Pancreas (tissue), 10 donors: ENCODE measurements at places on chromosomes 4 and X. TPM values are rescaled to one million over a fixed set of nuclear protein-coding genes. Genes with fewer than 3 reads are reported as not detected.
A peak's percentile ranks its signal among the peaks of the same experiment; 100 is the strongest.

DNA sequence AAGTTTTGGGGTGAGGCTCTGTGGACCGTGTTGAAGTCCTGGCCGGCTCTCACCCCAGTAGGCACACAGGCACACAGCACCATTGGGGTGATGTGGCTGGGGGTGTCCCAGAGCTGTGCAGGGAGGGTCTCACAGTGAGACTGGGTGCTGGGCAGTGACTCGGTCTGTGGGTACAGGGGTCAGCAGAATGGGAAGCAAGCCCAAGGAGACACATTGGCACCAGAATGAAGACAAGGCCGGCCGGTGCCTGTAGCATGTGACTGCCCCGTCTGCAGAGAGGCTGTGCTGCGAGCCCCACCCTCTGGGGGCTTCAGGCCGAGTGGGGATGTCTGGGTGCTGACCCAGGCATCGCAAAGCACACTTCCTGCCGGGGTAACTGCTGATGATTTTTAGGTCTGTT, 5.2 kb downstream of the MAEA start:
- peaks cover 17% of the 10 kb centered on the region for H3K4me1 ChIP-seq
- no peaks in the 10 kb centered on the region for H3K36me3 ChIP-seq
- no peak overlapping the region for H3K27ac ChIP-seq
- no peak overlapping the region for H3K4me3 ChIP-seq
- H3K27me3 ChIP-seq = no peaks in the 10 kb centered on the region

- no peaks in the 10 kb centered on the region for H3K27me3 ChIP-seq
- H3K4me1 ChIP-seq = peaks cover 12% of the 10 kb centered on the region
- no peaks in the 10 kb centered on the region for H3K36me3 ChIP-seq
- H3K4me3 ChIP-seq = no peak overlapping the region
- DNase-seq = no peak
Measured at GRCh38 chr4:184802697-184803015, 23.1 kb downstream of the ACSL1 start.

- no peaks in the 10 kb centered on the region for H3K36me3 ChIP-seq
- no peak overlapping the region for H3K4me3 ChIP-seq
- DNase-seq = no peak
- no peak overlapping the region for H3K27ac ChIP-seq
- peaks cover 6% of the 10 kb centered on the region for H3K27me3 ChIP-seq
Measured at GRCh38 chrX:22365460-22365859, 92.7 kb downstream of the CBLL2 start.

- no peak overlapping the region for H3K27ac ChIP-seq
- no peaks in the 10 kb centered on the region for H3K36me3 ChIP-seq
- H3K27me3 ChIP-seq = peaks cover 2% of the 10 kb centered on the region
- no peak overlapping the region for H3K4me3 ChIP-seq
- H3K4me1 ChIP-seq = no peaks in the 10 kb centered on the region
Measured at GRCh38 chrX:15158736-15159406, 111.0 kb downstream of the ASB9 start.

DNA sequence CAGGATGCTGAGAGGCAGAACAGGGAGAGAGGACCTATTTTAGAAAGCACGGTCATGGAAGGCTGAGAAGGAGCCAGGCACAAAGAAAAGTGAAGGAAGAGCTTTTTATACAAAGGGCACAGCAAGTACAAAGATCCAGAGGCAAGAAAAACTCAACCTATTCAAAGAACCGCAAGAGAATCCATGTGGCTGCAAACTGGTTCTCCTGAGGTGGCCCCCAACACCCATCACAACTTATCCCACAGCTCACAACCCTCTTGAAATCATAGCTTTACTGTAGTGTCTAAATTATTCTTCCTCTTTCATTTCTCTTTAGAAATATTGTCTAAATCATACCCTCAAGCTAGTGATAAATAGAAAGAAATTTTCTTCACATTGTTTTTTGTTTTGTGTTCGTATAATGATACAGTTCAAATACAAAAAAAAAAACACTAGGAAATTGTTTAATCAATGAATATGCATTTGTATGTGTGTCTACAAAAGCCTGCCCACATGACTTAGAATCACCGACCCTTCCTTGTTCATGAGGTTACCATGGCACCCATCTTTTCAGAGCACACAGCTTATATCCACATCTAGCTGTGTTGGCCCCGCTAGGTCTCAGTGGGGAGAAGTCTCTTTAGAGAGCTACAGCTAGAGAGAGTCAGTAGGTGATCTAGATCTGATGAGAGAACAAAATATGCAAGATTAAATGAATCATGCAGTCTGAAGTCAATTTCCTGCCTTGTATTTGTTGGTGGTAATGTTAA, 126.9 kb upstream of the DCLK2 start:
- H3K4me3 ChIP-seq = no peak overlapping the region
- no peak for DNase-seq
- H3K36me3 ChIP-seq = no peaks in the 10 kb centered on the region
- no peaks in the 10 kb centered on the region for H3K27me3 ChIP-seq
- no peak overlapping the region for H3K27ac ChIP-seq

DNA sequence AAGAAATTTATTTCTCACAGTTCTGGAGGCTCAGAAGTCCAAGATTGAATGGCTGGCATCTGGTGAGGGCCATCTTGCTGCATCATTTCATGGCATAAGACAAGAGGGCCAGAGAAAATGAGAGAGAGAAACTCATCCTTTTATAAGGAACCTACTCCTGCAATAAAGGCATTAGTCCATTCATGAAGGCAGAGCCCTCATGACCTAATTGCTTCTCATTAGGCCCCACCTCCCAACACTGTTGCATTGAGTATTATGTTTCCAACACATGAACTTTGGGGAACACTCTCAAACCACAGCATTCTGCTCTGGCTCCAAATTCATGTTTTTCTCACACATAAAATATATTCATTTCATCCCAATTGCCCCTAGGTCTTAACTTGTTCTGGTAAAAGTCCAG, 14.2 kb downstream of the RNF175 start:
- no peak overlapping the region for H3K27ac ChIP-seq
- H3K4me1 ChIP-seq = no peaks in the 10 kb centered on the region
- no peaks in the 10 kb centered on the region for H3K27me3 ChIP-seq
- no peak overlapping the region for H3K4me3 ChIP-seq

DNA sequence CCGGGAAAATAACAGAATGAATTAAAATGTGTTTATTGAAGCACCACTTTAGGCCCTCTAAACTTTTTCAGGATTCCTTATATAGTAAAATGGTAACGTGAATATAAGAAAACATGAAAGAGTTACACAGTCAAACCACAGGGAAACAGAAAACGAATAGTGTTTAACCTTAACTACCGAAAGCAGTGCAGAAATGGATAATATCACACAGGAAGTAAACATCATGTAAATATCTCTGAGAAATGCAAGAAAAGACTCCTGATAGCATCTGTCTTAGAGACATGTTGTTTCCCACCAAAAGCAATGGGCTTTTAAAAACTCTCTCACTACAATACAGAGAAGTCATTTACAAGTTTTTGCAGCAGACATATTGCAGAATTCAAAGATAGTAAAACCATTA, 323.9 kb upstream of the CXXC4 start:
- H3K27ac ChIP-seq = no peak overlapping the region
- no peak overlapping the region for H3K4me3 ChIP-seq
- DNase-seq = no peak
- H3K36me3 ChIP-seq = no peaks in the 10 kb centered on the region

GRCh38 chr4:28082686-28083390, 1222.2 kb downstream of the STIM2 start:
- DNase-seq = no peak
- no peak overlapping the region for H3K27ac ChIP-seq
- no peaks in the 10 kb centered on the region for H3K4me1 ChIP-seq
- no peaks in the 10 kb centered on the region for H3K27me3 ChIP-seq
- H3K36me3 ChIP-seq = no peaks in the 10 kb centered on the region

GRCh38 chr4:158873795-158874401, 105.1 kb downstream of the FNIP2 start:
- no peaks in the 10 kb centered on the region for H3K36me3 ChIP-seq
- H3K4me1 ChIP-seq = peaks cover 9% of the 10 kb centered on the region
- no peak overlapping the region for H3K4me3 ChIP-seq
- DNase-seq = no peak
- no peak overlapping the region for H3K27ac ChIP-seq

- no peaks in the 10 kb centered on the region for H3K36me3 ChIP-seq
- peaks cover 4% of the 10 kb centered on the region for H3K4me1 ChIP-seq
- DNase-seq = no peak
- H3K27me3 ChIP-seq = no peaks in the 10 kb centered on the region
Measured at GRCh38 chr4:168484626-168485025, 4.3 kb upstream of the DDX60L start.

DNA sequence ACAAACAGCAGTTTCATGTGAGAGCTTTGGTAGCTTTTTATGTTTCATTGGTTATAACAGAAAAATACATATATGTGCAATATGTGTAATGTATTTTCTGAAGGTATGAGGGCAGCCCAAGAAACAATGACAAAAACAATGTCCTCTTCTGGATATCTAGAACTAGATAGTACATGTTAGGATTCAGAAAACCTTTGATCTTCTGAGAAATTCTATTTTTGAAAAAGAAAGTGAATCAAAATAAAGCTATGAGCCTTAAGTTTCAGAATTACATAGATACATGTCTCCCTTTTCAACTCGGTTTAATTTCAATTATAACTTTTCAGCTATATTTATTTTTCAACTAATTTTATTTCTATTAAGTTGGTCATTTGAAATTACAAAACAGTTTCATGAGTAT, 131.9 kb downstream of the REELD1 start:
- no peak for DNase-seq
- H3K4me3 ChIP-seq = no peak overlapping the region
- H3K27ac ChIP-seq = no peak overlapping the region
- H3K36me3 ChIP-seq = no peaks in the 10 kb centered on the region
- no peaks in the 10 kb centered on the region for H3K4me1 ChIP-seq

DNA sequence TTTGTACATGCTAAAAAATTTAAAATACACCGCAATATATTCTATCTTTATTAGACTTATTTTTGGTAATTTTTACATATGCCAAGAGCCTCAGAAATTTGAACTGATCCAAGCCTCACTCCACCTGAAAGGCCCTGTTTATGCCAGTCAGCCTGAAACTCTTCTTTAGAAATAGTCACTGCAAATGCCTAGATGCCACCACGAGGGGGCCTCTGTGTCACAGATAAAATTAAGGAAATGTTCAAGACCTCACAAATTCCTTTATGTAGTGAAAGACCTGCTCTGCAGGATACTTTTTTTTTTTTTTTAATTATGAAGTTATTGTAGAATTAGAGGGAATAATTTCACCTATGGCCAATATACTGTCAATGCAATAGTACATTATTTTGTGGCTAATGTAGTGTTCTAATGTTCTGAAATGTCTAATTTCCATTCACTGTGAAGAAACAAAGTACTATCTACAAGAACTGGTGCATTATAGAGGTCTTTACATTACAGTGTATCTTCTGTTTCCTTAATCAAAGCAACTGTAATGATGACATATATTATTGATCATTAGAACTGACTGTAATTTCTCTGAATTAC, 69.8 kb downstream of the DTHD1 start:
- peak; percentile 41 for DNase-seq
- H3K27ac ChIP-seq = no peak overlapping the region
- H3K36me3 ChIP-seq = no peaks in the 10 kb centered on the region
- no peak overlapping the region for H3K4me3 ChIP-seq

- no peaks in the 10 kb centered on the region for H3K27me3 ChIP-seq
- no peaks in the 10 kb centered on the region for H3K36me3 ChIP-seq
- H3K4me1 ChIP-seq = no peaks in the 10 kb centered on the region
- H3K27ac ChIP-seq = no peak overlapping the region
- DNase-seq = no peak
- H3K4me3 ChIP-seq = no peak overlapping the region
Measured at GRCh38 chr4:128256539-128256938, 31.1 kb downstream of the PGRMC2 start.

- no peak overlapping the region for H3K27ac ChIP-seq
- DNase-seq = no peak
- H3K36me3 ChIP-seq = no peaks in the 10 kb centered on the region
- H3K4me3 ChIP-seq = no peak overlapping the region
- H3K4me1 ChIP-seq = no peaks in the 10 kb centered on the region
Measured at GRCh38 chr4:71382900-71383560, 44.2 kb downstream of the SLC4A4 start.

DNA sequence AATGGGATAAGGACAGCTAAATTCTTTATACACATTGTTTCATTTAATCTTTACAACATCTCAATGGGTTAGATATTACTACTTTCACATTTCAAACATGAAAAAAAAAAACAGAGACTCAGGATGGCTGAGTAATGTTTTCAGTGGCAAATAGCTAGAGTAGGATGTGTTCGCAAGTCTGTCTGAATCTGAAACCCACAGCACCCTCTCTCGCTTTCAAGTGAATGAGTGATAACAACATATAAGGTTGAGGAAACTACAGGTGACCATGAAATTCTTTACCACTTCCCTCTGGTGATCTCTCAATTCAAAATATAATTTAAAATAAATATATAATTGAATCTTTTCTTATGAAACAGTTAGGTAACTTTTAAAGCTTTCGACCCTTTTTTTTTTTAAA, 162.6 kb downstream of the PRR32 start:
- H3K36me3 ChIP-seq = no peaks in the 10 kb centered on the region
- no peaks in the 10 kb centered on the region for H3K4me1 ChIP-seq

GRCh38 chr4:10687526-10687925, 3.0 kb upstream of the CLNK start:
- H3K27me3 ChIP-seq = no peaks in the 10 kb centered on the region
- H3K4me3 ChIP-seq = no peak overlapping the region
- no peak overlapping the region for H3K27ac ChIP-seq
- no peak for DNase-seq
- H3K36me3 ChIP-seq = no peaks in the 10 kb centered on the region
- no peaks in the 10 kb centered on the region for H3K4me1 ChIP-seq

DNA sequence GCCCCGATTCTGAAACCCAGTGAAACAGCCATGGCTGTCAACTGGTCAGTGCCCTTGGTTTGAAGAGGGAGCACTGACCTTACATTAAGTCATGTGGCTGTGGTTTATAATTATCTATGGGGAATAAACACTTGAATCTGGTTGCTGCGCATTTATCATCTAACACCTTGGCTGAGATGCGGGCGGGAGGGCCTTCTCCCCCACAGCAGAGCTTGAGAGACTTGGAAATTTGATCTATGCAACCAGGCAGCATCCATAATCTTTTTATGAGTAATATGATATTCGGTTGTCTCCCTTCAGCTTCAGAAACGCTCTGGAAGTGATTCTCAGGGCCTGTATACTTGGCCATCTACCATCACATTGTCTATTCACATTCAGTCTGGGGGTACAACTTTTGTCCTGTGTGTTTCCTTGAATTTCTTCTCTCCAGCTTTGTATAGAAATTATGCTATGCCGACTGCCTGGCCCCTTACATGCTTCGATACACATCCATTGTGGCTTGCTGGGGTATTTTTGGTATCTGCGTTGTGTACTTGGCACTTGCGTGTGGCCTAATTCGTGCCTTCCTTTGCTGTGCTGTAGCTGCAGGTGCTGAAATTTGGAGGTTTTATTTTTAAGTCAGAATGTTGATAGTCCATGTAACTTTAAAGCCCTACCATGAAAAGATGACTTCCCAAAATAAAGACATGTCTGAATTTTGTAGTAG, 321.6 kb downstream of the ARHGAP10 start:
- no peaks in the 10 kb centered on the region for H3K27me3 ChIP-seq
- no peak overlapping the region for H3K4me3 ChIP-seq
- no peak overlapping the region for H3K27ac ChIP-seq
- no peaks in the 10 kb centered on the region for H3K36me3 ChIP-seq
- H3K4me1 ChIP-seq = no peaks in the 10 kb centered on the region

- no peak overlapping the region for H3K27ac ChIP-seq
- no peaks in the 10 kb centered on the region for H3K36me3 ChIP-seq
- no peak for DNase-seq
Measured at GRCh38 chrX:30814978-30815377, 74.1 kb downstream of the TAB3 start.

RBBP7 gene
- total RNA-seq = 29.1 TPM

PCDH10 gene
- 0.09 TPM for total RNA-seq

HTN3 gene
- not detected for total RNA-seq

NLRP2B gene
- not detected for total RNA-seq

MAGEB10 gene
- total RNA-seq = not detected

RAB9A gene
- 18.7 TPM for total RNA-seq

VGLL1 gene
- 0.32 TPM for total RNA-seq

SSX2B gene
- not detected for total RNA-seq
